ENCODE measurements at places on chromosomes 3 and 15.

GRCh38 chr15:80709542-80709941, 14.4 kb downstream of the ABHD17C start:
- no peak for DNase-seq

DNA sequence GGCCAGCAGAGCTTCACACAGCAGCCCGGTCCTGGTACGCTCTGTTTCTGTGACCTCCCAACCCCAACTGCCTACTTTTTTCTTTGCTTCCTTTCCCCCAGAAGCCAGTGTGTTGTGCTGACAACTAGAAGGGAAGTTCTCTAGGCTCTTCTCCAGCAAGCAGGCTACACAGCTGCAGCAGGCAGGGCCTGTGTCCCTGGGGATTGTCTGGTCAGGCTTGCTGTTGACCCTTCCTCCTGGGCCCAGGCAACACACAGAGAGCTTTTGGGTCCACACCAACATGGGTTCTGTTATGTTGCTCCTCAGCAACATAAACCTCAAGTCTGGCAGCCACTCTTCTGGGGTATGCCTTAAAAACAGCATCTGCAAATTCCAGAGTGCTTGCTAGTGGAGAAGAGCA, 36.2 kb upstream of the TSPAN3 start:
- no peak for DNase-seq

DNA sequence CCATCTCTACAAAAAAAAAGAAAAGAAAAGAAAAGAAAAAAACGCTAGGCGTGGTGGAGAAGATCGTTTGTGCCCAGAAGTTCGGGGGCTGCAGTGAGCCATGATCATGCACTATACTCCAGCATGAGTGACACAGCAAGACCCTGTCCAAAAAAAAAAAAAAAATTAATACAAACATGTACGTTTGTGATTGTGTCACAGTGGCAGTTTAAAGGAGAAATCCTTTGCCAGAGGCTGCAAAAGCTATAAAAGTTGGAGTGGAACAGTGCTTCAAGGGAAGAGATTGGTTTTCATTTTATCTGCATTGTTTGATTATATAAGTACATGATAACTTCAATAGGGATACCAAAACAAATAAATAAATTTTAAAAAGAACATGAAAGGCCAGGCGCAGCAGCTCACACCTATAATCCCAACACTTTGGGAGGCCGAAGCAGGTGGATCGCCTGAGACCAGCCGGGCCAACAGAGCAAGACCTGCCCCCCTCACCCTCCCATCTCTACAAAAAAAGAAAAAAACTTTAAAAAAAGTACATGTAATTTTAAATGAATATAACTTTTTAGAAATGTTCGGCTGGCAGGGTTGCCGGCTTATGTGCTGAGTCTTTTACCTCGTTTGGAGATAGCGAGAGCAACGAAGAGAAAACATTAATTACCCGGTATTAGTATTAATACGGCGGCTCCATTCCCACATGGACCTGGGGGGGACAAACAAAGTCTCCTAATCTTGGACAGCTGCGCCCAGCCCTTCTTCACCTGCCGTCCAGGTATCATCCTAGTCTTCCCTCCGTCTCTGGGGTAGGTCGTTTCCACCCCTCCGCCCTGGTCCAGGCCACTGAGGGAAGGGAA, 573 bp upstream of the DIS3L start:
- no peak for DNase-seq

DNA sequence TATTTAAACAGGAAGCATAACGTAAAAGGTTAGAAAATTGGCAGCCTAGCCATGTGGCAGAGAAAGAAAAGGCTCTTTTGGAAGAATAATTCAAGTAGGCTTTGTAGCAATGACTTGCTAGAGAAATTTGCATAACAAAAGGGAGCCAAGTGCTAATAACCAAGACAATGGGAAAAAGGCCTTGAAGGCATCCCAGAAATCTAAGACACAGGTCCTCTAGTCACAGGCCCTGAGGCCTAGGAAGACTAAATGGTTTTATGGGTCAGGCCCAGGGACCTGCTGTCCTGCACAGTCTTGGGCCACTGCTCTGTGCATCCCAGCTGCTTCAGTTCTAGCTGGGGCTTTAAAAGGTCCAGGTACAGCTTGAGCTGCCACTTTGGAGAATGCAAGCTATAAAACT, 78.5 kb downstream of the FGF7 start:
- no peak for DNase-seq

- DNase-seq, result no peak
Measured at GRCh38 chr3:161247049-161247448, 25.9 kb downstream of the NMD3 start.

GRCh38 chr15:73130830-73131229, 78.6 kb downstream of the NEO1 start:
- no peak for DNase-seq

DNA sequence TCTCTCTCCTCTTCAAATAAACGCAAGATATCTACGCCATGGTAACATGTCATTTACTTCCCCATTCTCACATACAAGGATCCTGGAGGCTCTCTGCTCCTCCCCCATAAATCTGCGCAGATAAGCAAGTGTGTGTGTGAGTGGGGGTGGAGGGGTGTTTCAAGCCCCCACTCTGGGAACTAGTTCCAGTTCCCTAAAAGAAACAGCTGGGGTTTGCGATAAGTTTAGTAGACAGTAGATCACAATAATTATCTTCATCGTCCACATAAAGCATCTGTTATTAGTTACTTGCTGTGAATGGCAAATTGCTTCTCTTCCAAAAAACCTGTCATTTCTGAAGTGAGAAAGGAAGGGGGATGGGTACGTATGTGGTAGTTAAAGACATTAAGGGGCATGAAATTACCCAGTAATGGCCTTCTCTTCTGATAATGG, 79.8 kb downstream of the RBPMS2 start:
- no peak for DNase-seq

- no peak for DNase-seq
Measured at GRCh38 chr15:90205886-90206285, 4.8 kb downstream of the SEMA4B start.

GRCh38 chr15:68210821-68211655, 5.9 kb upstream of the CALML4 start:
- peak; percentile 84 for DNase-seq

- peak; percentile 94 for DNase-seq
Measured at GRCh38 chr15:48645558-48646330, at the start of gene FBN1. FBN1 (minus strand) TSS chr15:48645709; CDS start chr15:48644769, 940 bp downstream.

DNA sequence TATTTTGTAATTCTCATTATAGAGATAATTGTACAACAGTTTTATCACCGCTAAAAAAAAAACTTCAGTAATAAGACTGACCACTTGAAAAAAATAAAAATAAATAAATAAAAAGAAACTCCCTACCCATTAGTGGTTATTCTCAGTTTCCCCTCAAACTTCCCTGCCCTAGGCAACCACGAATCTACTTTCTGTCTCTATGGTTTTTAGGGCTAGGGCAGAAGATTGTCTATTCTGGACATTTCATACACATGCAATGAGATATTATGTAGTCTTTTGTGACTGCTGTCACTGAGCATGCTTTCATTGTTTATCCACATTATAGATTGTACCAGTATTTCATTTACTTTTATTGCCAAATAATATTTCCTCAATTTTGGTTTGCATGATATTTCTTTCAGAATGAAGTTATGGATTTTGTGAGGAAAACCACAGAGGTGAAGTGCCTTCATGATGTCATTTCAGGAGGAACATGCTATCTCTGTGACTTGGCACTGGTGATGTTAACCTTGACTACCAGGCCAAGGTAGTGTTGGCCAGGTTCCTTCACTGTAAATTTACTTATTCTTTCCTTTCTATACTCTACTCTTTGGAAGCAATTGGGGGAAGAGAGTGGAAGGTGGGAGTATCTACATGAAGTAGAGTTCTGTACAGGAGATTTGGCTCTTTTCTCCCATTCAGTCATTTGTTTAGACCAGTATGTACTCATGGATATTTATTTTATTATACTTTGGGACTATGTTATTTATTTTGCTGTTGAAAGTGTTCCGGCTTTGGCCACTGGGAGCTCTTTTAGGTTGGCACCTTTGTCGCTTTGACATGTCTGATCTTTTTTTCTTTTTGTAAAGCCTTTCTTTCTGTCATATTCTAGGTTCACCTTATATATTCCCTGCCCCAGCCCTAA, 86.3 kb downstream of the GMPS start:
- DNase-seq, result no peak

DNA sequence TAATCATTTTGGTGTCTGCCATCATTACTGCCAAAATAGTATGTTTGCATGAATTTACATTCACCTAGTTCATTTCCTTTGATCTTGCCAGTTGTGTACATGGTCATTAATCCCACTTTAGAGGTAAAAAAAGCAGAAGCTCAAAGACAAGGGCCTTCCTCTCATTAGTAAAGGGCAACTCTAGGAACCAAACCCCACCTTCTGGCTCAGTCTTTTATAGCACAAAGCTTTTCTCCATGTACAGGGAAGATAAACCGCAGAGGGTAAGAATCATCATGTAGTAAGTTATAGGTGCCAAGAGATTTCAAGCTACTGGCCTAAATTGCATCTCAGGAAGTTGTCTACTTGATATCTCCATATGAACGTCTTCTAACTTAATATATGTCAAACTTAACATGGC, 19.3 kb upstream of the SPG21 start:
- no peak for DNase-seq

GRCh38 chr15:77563623-77564156, 69.0 kb downstream of the LINGO1 start:
- no peak for DNase-seq

GRCh38 chr3:150759319-150759718, 3.6 kb downstream of the SIAH2 start:
- no peak for DNase-seq

DNA sequence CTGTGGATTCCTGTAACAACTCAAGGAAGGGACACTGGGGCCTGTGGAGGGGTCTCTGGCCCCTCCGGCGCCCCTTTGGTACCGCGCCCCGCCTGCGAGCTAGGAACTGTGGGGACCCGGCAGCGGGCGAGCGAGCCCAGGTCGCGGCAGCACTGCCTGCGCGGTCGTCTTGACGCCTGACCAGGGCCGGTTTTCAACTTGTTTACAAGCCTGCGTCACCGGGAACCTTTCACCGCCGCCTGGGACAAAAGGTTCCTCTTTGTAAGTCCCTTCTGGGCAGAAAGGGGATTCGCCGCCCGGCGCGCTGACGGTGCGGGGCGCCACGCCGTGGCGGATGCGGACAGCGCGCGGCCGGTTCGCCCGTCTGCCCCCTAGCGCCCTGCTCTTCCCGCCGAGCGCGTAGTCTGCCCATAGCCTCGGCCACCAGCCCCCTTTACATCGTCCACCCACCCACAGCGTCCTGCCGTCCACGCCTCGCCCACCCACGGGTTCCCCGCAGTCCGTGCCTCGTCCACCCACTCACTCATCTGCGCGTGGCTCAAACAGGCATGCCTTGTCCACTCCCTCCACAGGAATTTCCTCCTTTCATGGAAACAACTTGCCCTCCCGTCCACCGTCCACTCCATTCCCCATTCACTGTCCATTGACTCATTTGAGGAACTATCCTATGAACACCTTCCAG, 5.5 kb upstream of the CFAP100 start:
- DNase-seq, result peak; percentile 93

GRCh38 chr3:177642042-177642803, 444.9 kb upstream of the TBL1XR1 start:
- DNase-seq, result no peak

DNA sequence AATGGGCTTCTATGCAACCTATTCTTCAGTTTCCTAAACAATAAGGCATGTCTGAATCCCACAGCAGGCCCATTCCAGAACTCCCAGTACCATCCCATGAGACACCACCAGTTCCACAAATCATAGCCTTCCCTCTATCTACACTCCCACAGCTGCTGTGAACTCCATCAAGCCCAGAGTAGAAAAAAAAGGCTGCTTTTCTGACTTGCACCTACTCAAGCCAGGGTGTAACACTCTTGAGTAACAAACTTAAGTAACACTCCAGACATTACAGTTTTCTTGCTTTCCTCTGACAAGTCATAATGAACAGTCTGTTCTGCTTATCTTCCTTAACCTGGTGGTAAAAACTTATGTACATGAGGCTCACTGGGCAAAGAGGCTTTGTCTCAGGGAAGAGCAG, 283.1 kb downstream of the NFKBIZ start:
- DNase-seq, result no peak

DNA sequence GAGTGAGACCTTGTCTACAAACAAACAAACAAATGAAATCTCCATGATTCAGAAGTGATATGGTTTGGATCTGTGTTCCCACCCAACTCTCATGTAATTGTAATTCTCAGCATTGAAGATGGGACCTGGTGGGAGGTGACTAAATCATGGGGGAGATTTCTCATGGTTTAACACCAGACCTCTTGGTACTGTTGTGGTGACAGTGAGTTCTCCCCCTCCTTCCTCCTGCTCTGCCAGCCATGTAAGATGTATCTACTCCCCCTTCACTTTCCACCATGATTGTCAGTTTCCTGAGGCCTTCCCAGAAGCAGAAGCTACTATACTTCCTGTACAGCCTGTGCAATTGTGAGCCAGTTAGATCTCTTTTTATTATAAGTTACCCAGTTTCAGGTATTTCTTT, 438.4 kb upstream of the THBS1 start:
- DNase-seq, result no peak

DNA sequence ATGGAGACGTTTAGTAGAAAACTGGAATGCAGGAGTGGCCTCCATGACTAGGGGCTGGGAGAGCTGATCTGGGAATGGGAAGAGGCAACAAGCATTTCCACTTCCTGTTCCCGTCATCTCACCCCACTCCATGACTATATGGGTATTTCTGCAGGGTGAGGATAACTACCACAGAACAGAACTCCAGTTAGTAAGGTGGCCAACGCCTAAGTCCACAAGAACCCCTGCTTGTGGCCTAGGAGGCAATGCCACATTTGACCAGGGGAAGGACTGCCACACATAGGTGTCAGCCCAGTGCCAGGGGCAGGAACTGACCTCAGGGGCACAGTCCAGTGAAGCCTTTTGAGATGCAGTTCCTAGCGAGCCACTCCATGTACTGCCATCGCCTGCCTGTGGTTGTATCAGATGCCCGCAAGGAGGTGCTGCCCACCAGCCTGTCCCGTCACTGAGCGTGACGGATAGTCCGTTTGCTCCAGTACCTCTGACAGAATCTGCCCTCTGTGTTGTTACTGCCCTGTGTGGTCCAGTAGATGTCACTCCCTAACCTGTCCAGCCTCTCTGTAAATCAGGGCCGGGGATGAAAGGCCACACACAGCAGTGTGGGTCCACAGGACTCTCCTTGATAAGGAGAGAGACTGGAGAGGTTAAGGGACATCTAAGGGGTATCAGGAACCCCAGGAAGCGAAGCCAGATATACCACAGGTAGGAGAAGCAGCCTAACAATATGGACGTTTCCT, 3.5 kb upstream of the MTFMT start:
- peak; percentile 81 for DNase-seq

- peak; percentile 35 for DNase-seq
Measured at GRCh38 chr15:52699457-52699856, 20.3 kb upstream of the ATOSA start.

- peak; percentile 88 for DNase-seq
Measured at GRCh38 chr15:91572110-91572509, 281.4 kb upstream of the SLCO3A1 start.

GRCh38 chr15:38220606-38221273, 31.9 kb upstream of the SPRED1 start:
- DNase-seq, result no peak

GRCh38 chr15:69513986-69514385, 61.4 kb downstream of the RPLP1 start:
- DNase-seq, result no peak

DNA sequence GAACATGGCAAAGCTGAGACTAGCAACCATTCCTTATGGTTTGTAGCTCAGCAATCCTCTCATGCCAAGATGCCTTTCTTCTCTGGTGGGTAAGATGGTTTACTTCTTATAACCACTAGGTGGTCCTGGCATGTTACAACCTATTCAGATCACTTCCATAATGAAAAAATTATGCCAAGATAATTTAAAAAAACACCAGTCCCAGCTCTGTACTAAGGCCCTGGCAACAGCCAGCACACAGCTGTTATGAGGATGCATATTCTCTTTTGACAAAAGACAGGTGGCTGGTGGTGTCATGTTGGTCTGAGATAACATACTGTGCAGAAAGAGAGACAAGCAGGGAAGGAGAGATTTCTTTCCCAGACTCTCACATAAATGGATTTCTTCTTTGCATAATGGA, 65.7 kb upstream of the FRMD4B start:
- no peak for DNase-seq

Data from astrocyte of the hippocampus (primary cell).